Right atrium auricular region (tissue), 2 donors: ENCODE measurements at places on chromosomes 6 and 20. TPM values are rescaled to one million over a fixed set of nuclear protein-coding genes. Genes with fewer than 3 reads are reported as not detected.

RNF114 gene
- 40.2 TPM for total RNA-seq

DNA sequence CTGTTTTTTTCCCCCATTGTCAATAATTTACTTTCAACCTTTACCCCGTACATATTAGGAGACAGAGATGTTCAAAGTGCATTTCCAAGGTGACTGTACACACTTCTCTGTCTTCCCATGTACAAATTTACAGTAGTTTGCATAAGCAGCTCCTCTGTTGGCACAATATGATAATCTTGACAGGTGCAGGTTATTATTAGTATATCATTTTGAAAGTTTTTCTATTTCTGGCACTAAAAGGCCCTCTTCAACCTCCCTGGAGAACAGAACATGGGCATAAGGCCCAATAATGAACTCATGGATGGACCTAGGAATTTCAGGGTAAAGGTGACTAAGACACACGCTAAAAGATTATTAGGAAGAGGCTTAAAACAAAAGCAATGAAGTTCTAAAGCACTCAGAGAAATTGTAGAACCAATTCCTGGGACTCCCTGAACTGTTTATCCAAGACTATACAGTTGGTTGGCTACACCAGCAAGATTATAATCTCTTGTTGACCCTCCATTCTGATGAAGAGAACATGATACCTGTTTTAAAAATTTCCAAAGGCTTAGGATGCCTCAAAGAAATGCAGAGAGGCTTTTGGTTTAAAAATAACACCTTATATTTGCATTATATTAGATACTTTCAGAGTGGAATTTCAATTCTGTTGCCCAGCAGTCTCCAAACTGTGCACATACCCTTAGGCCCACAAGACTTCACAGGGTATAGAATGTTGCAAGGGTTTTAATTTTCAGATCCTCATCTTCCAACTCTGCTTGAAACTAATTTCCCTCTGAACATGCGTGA is 1.1 kb downstream of the AIG1 start:
- no peak for DNase-seq

GRCh38 chr20:24672886-24673677 is 203.7 kb downstream of the SYNDIG1 start:
- no peak for DNase-seq

- DNase-seq, result no peak
Measured at GRCh38 chr6:95431637-95432228, 145.6 kb upstream of the MANEA start.

- DNase-seq, result no peak
Measured at GRCh38 chr6:391559-392440, at the start of gene IRF4. Gene IRF4, plus strand, starts transcription at chr6:391752. Its CDS starts 1,401 bp downstream, at chr6:393153.
